Fibroblast of the aortic adventitia (primary cell): ENCODE measurements at places on chromosomes 16 and 17.

GRCh38 chr17:29250666-29251065, 4.0 kb downstream of the CRYBA1 start:
- DNase-seq = peak; percentile 76

- peak; percentile 19 for DNase-seq
Observed at GRCh38 chr16:54847207-54847606, 83.5 kb upstream of the IRX5 start.

- no peak for DNase-seq
Observed at GRCh38 chr17:37725021-37725595, 19.8 kb downstream of the HNF1B start.

DNA sequence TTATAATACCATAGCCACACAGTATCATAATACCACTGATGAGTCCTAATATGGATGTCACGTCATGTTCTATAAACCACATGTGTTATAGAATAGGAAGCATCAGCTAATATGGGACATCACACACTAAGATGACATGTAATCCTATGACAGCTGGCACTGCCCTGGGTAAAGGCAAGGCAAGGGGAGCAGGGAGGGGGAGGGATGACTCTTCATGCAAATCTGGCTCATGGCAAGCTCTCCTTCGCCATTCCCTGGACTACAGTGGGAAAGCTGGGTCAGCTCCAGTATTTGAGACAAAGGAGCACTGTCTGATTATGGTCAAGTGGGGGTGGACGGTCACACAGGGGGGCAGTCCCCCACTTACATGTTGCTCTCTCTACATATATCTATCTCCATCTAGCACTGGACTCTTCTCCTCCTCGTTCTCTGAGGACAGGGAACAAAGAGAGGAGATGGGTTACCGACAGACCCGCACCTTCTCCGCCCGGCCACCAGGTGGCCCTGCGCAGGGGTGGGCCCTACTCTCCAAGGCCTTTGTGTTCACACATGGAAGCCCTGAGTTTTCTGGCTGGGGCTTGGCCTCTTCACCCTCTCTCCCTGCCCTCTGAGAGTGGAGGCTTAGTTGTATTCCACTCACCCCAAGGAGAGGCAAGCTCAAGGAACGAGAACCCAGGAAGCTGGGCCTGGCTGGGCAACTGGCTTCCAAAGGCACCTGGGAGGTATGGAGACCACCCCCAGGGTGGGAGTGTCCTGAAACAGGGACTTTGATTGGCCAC, 23.4 kb upstream of the MPO start:
- peak; percentile 27 for DNase-seq

- DNase-seq = peak; percentile 97
Observed at GRCh38 chr17:45294506-45294905, 22.3 kb downstream of the MAP3K14 start.
